Left renal pelvis (tissue), 4 donors: ENCODE measurements at places on chromosomes 2 and 18. TPM values are rescaled to one million over a fixed set of nuclear protein-coding genes. Genes with fewer than 3 reads are reported as not detected.

GRCh38 chr2:221202431-221202830 lies 369.7 kb downstream of the EPHA4 start:
- no peak for DNase-seq

DNA sequence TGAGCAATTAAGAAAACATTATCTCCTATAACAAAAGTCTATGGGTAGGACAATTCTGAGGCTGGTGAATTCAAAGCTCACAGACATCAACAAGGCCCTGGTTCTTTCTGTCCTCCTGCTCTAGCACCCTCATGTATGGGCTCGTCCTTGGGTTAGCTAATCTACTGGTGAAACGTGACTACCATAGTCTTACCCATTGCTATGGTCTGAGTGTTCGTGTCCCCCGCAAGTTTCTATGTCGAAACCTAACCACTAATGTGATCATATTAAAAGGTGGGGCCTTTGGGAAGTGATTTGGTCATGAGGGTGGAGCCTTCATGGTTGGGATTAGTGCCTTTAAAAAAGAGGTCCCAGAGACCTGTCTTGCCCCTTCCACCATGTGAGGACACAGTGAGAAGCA lies 564.7 kb downstream of the TNS1 start:
- DNase-seq: no peak

DNA sequence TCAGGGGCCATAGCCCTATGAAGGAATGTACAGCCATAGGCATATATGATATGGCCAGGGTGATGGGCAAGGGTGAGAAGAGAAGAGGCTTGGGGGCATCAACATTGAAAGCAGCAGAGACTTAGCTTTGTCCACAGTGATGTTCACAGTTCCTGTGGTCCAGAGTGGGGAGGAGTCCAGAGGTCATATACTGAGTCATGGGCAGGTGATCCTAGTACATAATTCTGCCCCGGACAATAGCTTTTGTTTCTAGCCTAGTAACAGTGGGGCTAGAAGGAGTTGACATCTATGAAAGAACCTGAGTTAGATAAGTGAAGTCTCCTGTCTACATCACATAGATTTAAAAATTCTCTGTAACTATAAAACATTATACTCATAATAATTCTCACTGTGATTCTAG lies 496.3 kb upstream of the TNP1 start:
- DNase-seq: no peak

The LHCGR gene
- polyA plus RNA-seq: 0.24 TPM

DNA sequence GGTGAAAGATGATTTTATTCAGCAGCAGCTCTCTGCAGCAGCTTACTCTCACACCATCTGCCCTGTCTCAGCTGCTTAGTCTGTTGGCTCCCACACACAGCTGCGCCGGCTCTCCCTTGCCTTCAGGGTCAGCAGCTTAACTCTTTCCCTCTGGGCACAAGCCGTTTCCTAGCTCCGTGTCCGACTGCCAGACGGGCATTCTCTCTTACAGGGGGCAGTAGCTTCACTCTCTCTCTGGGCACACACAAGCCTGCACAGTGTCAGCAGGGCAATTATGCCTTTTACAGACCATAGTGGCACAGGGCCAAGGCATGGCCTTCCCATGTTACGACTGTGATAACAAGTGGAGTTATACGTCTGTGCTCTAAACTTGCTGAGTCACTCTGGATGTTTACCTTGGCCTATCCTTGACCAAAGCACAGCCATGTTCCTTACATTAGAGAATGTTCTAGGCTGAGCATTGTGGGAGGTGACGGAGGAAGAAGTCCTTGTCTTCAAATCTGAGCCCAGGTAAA lies 31.7 kb downstream of the PCARE start:
- peak; percentile 48 for DNase-seq

The GAREM1 gene
- 33.1 TPM for polyA plus RNA-seq

DNA sequence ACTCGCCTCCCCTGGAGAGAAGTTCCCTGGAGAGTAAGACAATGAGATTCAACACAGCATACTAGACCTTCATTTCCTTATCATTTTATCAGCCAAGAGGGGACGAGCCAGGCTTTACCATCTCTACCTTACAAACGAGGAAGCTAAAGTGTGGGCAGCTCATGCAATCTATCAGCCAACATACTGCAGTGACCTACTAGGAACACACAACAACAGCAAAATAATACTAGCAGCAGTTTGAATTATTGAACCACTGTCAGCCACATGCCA lies 60.0 kb upstream of the TEX51 start:
- no peak for DNase-seq

GRCh38 chr2:239956818-239957261 lies 68.3 kb downstream of the NDUFA10 start:
- no peak for DNase-seq

The SERPINB2 gene
- polyA plus RNA-seq: not detected

The HSPD1 gene
- polyA plus RNA-seq: 618 TPM

DNA sequence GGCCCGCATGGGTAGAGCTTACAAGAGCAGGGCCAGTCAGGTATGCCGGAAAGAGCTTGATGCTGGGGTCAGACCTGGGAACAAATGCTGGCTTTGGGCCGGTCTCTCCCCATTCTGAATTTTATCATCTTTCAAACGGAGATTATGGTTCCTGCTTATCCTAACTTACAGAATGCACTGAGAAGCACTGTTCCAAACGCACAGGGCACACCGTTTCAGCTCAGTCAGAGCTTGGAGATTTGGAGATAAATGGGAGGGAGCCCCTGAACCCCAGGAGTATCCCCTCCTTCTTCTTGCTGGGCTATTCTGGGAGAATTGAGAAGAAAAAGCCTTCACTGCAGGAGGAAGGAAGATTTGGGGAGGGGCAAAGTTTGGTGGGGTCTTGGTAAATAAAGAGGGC lies 169.4 kb downstream of the DDX1 start:
- DNase-seq: no peak

The ASIC4 gene
- polyA plus RNA-seq: 0.10 TPM

GRCh38 chr2:179579800-179580199 lies 281.6 kb downstream of the ZNF385B start:
- no peak for DNase-seq

- DNase-seq: no peak
Measured at GRCh38 chr2:38634684-38635083, 31.2 kb upstream of the GALM start.

The PREB gene
- 44.2 TPM for polyA plus RNA-seq

DNA sequence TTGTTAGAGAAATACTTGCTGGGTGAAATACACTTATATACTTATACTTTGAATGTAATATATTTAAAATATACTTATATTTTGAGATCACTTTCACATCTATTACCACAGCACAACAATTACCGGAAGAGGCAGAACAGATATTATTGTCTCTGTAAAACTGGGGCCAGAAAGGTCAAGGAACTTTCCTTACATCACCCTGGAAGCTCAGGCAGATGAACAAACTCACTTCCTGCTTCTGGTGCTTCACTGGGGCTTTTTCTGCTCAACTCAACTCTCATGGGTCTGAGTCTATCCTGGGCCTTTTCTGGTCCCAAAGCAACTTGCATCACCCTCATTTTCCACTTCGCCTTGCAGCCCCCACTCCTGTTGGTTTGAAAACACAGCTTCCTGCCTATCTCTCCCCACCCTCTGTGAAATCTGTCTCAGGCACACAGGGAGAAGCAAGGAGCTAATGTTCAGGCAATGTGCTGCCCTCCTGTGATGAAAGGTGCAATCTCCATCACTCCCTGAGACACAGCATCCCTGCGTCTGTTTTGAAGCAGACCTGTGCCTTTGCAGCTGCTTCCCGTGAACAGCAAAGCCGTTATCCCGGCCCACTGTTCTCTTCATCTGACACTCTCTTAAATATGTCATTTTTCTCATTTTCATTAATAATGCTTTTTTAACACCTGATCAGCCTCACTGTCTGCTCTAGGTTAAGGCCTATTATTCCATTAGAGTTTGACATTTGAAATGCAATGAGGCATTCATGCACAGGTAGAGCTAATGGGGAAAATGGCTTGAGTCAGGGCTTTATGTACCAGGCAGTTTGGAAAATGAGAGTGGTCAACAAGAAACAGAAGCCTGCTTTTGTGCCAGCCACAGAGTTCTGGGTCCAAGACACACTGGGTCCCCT lies 251.9 kb upstream of the CHAC2 start:
- DNase-seq: no peak

The CROCC2 gene
- 0.04 TPM for polyA plus RNA-seq

GRCh38 chr2:78699696-78700095 lies 325.8 kb upstream of the REG3G start:
- no peak for DNase-seq

The CRIM1 gene
- polyA plus RNA-seq: 111 TPM

The NEURL3 gene
- polyA plus RNA-seq: 4.7 TPM

The ACVR1C gene
- 0.04 TPM for polyA plus RNA-seq

The HRH4 gene
- polyA plus RNA-seq: 0.07 TPM

GRCh38 chr2:234450431-234451124 lies 46.3 kb downstream of the ARL4C start:
- no peak for DNase-seq

DNA sequence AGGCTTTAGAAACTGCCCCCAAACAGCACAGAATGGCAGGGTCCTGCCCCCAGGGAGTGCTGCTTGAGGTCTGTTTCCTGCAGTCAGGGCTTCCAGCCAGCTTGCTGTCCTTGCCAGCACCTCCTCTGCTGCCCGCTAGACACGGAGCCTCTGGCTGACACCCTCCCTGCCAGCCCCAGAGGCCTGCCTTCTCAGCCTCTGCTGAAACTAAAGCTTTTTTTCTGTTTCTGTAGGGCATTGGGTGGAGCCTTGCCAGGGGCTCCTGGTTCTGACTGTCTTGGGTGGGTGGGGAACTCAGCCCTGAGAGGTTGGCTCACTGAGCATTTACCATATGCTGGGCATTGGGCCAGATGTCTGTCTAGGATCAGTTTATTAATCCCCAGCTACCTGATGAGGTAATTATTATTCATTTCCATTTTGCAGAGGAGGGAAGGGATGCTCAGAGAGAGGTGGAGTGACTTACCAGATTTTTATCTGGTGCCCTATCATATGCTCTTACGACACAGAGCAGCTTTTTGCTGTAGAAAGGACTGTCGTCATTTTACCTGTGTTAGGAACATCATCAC lies 35.4 kb downstream of the INPP4A start:
- no peak for DNase-seq

The ICOS gene
- polyA plus RNA-seq: 0.22 TPM

The SCN7A gene
- 12.5 TPM for polyA plus RNA-seq

The CDH19 gene
- 0.14 TPM for polyA plus RNA-seq

DNA sequence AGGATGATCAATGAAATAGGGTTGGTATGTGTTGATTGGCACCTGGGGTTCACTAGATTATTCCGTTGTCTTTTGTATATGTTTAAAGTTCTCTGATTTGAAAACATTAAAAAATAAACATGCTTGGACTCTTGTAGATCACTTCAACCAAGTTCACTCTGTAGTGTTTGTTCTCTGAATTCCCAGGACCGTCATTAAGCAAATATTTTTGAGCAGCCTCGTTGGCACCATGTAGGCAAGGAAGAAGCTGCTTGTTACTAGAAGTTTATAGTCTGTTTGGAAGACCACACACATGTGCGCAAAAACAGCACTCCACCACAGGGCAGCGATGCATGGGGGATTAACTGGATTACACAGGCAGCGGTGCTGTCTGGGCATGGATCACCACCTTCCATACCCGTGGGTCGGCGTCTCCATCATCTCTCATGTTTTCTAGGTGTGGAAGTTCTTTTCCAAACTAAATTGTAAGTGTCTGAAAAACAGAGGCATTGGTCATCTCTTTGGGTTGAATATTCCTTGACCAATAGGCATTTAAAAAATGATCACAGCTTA lies 212.2 kb downstream of the FHOD3 start:
- DNase-seq: no peak

DNA sequence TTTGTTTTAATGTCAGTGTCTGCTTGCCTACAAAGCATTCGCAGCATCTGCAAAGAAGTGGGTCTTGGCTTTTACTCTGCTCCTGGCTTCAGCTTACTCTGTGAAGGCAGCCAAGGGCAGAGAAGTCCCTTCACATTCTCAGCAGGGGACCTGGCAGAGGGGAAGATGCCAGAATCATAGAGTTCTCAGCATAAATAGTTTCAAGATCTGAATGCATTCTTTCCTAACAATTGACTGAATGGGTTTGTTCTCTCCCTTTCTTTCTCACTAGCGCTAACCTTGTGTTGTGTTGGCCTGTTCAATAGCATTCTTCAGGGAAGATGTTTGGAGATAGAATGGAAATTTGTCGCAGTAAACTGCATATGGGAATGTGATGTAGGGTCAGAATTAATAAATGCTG lies 106.9 kb downstream of the FARSB start:
- no peak for DNase-seq

DNA sequence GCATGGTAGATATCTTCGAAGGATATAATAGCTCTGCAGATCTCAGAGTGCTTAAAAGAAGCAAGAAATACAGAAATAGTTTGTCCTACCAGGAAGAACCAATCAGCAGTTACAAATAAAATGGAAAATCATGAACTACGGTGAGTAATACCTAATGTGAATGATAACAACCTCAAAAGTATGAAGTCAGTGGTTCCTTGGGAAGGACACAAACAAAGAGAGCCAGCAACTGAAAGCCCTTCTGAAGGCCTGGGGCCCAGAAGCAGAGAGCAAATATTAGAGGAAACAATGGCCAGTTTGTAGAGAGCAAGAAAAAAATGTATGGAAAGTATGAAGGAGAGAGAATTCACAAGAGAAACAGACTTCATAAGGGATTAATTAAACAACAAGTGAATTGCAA lies 226.8 kb upstream of the CHST9 start:
- no peak for DNase-seq

DNA sequence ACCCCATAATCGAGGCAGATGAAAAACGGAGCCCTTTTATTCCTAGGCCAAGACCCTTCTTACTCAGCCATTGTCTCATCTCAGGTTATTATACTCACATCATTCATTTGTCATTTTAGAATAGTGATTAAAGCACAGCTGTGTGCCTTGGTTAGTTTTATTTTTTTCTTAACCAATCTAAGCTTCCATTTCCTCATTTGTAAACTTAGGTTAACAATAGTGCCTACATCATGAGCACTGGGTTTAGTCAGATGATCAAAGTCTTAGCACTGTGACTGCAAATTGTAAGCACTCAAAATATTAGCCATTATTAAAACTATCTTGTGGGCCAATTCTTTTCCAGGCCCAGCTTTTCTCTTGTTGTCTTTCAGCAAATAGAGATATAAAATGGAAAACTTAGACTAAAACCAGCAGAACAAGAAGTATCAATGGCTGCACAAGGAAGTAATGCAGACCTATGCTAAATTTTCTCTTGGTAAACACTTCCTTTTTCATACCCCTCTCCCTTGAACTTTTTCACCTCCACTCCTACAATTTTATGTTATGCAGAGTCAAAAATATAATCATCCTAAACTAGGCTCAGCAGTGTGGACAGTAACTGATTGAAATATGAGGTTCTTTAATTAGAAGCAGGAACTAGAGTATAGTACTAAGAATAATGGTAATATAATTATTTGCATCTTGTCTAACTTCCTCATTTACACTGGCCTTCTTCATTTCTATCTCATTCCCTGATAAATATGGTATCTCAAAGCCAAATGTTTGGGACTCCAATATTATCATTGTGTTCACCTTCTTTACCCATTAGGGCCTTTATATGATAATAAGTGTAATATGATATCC lies 21.5 kb upstream of the GALNT3 start:
- no peak for DNase-seq

GRCh38 chr18:53526101-53526870 lies 698.2 kb downstream of the MBD2 start:
- DNase-seq: no peak

GRCh38 chr2:238420878-238421694 lies 5.6 kb upstream of the ASB1 start:
- DNase-seq: no peak

The C18orf54 gene
- polyA plus RNA-seq: 9.1 TPM
